ENCODE measurements at places on chromosomes 5 and 9.

DNA sequence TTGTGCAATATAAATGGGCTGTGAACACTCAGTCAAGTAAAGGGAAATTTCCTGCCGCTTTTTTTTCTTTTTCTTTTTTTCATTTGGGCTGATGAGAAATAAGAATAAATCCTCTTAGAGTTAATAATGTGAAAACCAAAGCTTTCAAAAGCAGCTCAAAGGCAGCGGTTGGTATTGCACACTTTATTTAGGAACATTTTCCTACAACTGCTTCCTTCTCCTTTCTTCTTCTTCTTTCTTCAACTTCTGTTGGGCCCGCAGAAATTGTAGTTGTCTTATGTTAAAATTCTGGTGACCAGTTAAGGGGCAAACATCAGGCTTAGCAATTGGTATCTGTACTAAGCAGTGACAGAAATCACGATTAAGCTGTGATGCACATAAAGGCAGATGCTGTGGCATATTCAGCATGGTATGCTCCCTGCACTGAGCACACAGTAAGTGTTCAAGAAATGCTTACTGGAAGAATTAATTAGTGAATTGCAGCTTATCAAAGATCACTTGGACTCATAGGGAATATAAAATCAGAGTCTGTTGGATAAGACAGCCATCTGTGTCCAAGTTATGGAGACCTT, 85.4 kb downstream of the ANKRD55 start:
- DNase-seq: no peak

GRCh38 chr5:168893283-168893682, 314.1 kb upstream of the PANK3 start:
- no peak for DNase-seq

- DNase-seq: no peak
These were observed 1.1 kb downstream of the SLC28A3 start for GRCh38 chr9:84339503-84339902.

GRCh38 chr9:93952784-93953495, 2.2 kb downstream of the BARX1 start:
- no peak for DNase-seq
